ENCODE measurements at places on chromosomes 12 and 14. TPM values are rescaled to one million over a fixed set of nuclear protein-coding genes. Genes with fewer than 3 reads are reported as not detected.

MED13L gene
- 42.4 TPM for total RNA-seq

KRT77 gene
- total RNA-seq: not detected

KLRF1 gene
- not detected for total RNA-seq

AMIGO2 gene
- total RNA-seq: 91.3 TPM

ANKS1B gene
- total RNA-seq: not detected

SLCO1C1 gene
- total RNA-seq: not detected

CCDC177 gene
- not detected for total RNA-seq

TSHR gene
- total RNA-seq: not detected

CPNE6 gene
- not detected for total RNA-seq

KRT74 gene
- total RNA-seq: not detected

MIP gene
- total RNA-seq: not detected

OR10G3 gene
- total RNA-seq: not detected

GPR84 gene
- 0.16 TPM for total RNA-seq

CCDC59 gene
- total RNA-seq: 109 TPM

NUAK1 gene
- total RNA-seq: 5.5 TPM

UNC119B gene
- total RNA-seq: 26.3 TPM

NOXRED1 gene
- not detected for total RNA-seq

AMHR2 gene
- not detected for total RNA-seq

CISTR gene
- not detected for total RNA-seq

MANSC4 gene
- total RNA-seq: not detected

TMPRSS12 gene
- total RNA-seq: not detected

SLC10A1 gene
- total RNA-seq: not detected

DEGS2 gene
- not detected for total RNA-seq

AQP2 gene
- not detected for total RNA-seq

FAM161B gene
- 2.1 TPM for total RNA-seq

GDF3 gene
- total RNA-seq: not detected

TRPV4 gene
- total RNA-seq: 12.1 TPM

GZMB gene
- total RNA-seq: not detected

KCNJ8 gene
- total RNA-seq: 0.27 TPM

ADGRD1 gene
- 0.04 TPM for total RNA-seq

OR4E2 gene
- total RNA-seq: not detected

GNB3 gene
- 0.60 TPM for total RNA-seq

PPP4R3A gene
- total RNA-seq: 53.1 TPM

ERP27 gene
- not detected for total RNA-seq

NID2 gene
- 1.1 TPM for total RNA-seq

TCL1B gene
- total RNA-seq: not detected

RPL41 gene
- total RNA-seq: 7,110 TPM

STON2 gene
- 0.11 TPM for total RNA-seq

SERPINA9 gene
- not detected for total RNA-seq

CLEC14A gene
- total RNA-seq: not detected

ANGEL1 gene
- 7.7 TPM for total RNA-seq

RNF10 gene
- 45.1 TPM for total RNA-seq

PPP1R36 gene
- total RNA-seq: not detected

HNF1A gene
- not detected for total RNA-seq

RNASE4 gene
- total RNA-seq: 0.61 TPM

BTBD6 gene
- 32.9 TPM for total RNA-seq

MYH6 gene
- total RNA-seq: not detected
